GM18507 (cell line): ENCODE measurements at places on chromosomes 12 and 14.

- peak; percentile 80 for DNase-seq
These were observed at the start of gene C12orf75 for GRCh38 chr12:105330283-105330930. C12orf75 (plus strand) TSS chr12:105330691; CDS start chr12:105330892, 201 bp downstream.

DNA sequence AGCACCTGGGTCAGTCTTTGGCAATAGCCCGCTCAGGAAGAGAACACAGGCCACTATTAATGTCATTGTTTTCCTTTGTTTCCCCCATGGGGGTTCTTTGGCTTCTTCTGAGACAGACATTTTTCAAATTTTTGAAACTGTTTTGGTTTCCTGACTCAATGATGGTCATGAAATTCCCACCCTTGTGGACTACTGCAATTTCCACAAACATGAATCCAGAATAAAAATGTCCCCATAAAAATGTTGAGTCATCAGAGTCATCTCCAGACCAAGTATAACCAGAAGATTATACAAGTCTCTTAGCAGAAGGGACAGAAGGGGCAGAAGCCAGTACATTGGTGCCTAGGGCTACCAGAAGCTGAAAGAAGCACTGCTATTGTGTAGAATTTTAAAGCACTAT lies 29.1 kb downstream of the SLCO1A2 start:
- no peak for DNase-seq

GRCh38 chr12:52794479-52795331 lies 1.2 kb downstream of the KRT3 start:
- no peak for DNase-seq

GRCh38 chr12:116577154-116577561 lies 18.0 kb downstream of the MAP1LC3B2 start:
- no peak for DNase-seq

- no peak for DNase-seq
These were observed 3.1 kb downstream of the KRT82 start for GRCh38 chr12:52402873-52403540.

DNA sequence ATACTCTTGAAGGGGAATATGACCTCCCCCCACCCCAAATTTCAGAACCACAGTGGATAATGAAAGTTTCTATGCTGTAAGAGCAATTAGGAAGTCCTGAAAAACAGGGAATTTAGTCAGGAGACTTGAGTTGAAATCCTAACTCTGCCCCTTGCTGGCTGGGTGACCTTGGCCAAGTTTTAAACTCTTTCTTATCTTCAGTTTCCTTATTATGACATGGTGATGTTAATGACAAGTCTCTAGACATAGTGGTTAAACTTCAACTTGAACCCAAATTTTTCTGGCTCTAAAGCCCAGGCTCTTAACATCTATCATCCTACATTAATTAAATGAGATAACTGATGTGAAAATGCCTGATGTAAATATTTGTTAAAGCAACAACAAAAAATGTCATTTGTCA lies 325.9 kb downstream of the APAF1 start:
- DNase-seq, result no peak

DNA sequence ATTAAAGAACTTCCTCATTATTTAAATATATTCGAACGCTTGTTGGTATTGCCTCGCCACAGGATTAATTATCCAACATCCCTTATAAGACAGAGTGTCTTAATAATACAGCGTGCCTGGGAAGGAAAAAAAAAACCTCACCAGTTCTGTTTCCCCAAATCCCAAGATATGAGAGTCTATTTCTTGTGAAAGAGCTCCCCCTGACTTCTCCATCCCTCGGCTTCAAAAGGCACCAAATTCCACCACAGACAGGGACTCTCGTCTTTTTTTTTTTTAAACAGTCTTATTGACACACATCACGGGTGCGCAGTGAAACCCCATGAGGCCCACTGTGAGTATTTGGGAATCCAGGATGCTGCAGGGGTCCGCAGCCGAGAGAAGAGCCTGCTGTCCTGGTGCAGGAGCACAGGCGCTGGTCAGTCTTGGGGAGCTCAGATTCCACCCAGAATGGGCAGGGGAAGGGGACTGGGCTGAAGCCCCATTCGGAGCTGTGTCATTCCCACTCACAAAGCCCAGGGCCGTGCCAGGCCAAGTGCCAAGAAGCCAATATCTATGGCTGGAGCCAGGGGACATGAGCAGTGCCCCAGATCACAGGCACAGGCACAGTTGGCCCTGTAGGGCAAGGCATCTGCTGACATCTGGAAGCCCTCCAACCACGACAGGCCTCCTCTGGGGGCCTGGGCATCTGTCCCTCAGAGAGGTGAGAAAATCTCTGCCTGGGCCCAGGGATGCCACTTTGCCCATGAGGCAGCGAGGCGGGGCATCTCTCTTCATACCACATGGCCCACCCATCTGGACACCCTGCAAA lies 71.9 kb downstream of the BCL11B start:
- DNase-seq, result no peak

DNA sequence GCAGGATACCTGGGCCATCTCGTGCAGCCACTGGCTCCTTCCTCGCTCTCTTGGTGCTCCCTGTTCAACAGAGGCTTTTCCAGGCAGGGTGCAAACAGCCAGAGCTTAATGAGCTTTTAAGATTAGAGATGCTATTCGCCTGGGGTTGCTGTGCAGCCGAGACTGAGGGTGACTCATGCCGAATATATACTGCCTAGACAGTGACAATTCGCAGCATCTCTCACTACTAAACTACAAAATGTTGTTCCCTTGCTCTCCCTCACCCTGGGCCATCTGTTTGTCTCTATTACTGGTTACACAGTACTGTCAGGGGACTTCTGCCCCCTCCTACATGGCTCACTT lies 26.0 kb upstream of the TESC start:
- no peak for DNase-seq

- no peak for DNase-seq
These were observed 4.7 kb downstream of the ZDHHC17 start for GRCh38 chr12:76768576-76768975.

- DNase-seq, result no peak
These were observed 38.0 kb upstream of the FOXN3 start for GRCh38 chr14:89454996-89455395.

DNA sequence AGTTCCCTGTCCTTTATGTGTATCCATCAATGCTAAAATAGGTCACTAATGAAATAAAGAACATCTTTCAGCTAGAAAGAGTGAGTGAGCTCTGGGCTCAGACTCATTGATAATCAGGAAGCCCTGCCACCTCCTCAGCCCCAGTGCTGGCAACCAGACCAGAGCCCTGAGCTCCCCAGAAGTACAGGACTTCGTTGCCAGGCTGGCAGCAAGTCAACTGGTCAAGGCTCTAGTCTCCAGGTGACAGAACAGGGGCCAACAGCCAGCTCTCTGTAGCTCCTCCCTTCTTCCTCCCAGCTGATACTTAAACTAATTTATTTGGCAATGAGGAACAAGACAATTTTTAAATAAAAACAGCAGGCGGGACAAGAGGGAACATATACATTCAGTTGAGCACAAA lies 145.3 kb downstream of the EGLN3 start:
- no peak for DNase-seq

GRCh38 chr12:114678718-114679117 lies 5.3 kb downstream of the TBX3 start:
- DNase-seq, result no peak

DNA sequence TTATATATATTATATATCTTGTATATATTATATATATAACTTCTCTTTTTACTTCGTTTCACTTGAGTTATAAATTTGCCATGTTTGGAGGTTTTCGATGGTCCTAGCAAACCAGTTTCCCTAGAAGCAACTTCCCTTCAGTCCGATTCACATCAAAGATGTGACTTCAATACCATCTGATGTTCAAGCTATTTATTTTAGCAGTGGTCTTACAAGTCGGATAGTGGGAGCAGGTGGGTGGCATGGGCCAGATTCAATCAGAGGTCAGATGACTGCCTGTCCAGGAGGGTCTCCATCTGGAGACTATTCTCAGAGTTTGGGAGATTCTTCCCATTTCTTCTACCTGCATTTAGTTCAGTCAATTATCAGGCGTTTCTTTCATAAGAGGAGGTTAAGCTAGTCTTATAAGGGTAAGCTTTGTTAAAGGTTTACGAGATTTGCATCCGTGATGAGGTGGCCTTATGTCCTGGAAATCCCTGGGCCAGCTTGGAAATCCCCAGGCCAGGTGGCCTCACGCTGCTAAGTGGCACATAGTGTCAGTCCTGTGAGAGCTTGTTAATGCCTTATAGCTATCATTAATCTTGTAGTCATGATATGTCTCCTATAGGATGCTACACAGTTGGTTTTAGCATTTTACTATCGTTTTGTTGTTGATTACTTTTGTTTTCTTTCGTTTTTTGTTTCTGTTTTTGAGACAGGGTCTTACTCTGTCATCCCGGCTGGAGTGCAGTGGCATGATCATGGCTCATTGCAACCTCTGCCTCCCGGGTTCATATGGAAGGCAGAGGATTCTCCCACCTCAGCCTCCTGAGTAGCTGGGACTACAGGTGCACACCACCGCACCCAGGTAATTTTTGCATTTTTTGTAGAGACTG lies 145.8 kb downstream of the BICD1 start:
- DNase-seq, result no peak

DNA sequence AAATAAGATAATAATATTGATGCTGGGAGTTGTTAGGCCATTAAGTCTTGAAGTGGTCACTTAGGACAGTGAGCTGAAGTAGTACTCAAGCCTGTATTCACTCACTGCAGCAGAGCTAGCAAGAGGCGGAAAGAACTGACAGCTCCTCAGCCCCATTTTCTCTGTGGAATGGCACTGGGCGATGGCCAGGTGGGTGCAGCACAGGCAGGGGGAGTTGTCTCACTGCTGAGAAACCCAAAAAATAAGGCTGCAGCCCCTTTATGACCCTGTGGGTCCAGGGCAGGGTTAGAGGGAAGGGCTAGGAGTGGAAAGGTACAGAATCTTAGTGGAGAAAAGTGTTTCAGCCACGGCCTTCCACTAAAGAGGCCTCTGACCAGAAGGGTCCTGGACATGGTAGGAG lies 35.5 kb downstream of the PDZRN4 start:
- no peak for DNase-seq

- DNase-seq, result no peak
These were observed 367 bp downstream of the GALNT16 start for GRCh38 chr14:69260190-69260860.

DNA sequence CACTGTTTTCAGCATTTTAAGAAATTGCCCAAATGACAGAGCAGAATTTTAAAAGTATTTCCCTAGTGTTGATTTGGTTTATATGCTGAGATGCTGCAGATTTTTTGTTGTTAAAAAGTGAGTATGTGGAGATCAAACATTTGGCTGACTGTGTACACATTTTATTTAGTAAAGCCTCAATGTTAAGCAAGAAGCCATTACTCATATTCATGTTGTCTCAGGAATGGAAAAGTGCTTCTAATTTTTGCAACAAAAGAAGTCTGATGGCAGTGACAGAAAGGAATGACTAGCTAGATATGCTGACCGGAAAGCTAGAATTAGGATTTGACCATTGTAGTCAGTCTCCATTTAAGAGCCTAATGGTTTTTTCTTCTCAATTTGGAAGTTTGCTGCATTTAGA lies 22.5 kb downstream of the SLC38A6 start:
- DNase-seq, result no peak

- no peak for DNase-seq
These were observed 319 bp downstream of the GALNT6 start for GRCh38 chr12:51390891-51391282.

DNA sequence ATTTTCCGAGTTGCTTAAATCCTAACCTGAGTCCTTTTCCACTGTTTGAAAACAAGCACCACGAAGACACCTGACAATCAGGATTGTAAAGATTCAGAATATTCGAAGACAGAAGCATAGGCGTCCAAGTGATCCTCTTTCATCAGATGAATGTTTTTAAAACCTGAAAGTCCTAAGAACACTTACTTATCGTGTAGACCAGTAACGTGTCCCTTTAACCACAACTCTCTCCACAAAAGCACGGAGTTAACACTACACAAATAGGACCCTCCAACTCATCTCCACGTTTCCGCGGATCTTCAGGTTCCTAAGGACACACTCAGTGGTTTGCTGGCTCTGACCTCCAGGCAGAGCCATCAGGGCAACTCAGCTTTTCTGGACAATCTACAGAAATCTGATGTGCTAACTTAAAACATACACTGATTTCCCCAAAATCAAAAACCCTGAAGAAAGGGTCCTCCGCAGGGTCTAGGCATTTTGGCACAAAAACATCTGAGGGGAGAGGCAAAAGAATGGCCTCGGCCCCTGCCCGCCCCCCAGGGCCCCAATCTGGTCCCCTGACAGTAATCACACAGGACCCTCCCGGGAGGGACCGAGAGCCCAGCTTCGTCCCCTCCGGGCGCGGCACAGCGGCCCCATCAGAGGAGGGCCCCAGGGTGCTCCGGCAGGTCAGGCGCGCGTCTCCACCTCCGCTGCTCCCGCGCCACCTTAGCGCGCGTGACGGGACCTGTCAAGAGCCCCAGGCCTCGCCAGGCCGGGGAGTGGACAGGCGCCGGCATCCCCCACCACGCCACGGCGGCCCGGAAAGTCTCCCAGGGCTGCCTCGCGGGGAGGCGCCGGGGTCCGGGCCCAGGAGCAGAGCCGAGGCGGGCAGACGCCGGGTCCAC lies 925 bp downstream of the DICER1 start:
- peak; percentile 9 for DNase-seq

DNA sequence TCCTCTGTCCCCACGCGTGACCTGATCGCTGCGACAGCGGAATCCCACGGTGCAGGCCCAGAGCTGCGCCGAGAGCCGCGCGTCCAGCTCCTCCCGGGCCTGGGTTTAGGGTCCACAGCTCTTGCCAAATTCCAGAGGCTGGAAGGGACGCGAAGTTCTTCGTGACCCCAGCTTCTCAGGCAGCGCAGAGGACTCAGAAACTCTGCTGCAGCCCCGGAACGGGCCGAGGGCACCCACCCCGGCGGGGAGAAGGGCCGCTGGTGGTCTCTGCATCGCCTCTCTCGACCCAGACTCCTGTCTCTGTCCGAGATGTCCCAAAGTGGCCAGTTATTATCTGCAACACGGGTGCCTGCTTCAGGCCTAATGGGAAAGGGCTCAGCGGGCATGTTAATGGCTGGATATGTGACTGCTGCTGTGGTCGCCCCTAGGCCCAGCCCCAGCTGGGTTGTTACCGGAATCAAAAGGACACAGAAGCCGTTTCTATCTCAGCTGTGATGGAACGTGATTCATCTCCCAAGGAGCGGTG lies 236.4 kb downstream of the VRK1 start:
- no peak for DNase-seq

- DNase-seq, result no peak
These were observed 73.4 kb upstream of the ANO4 start for GRCh38 chr12:100721169-100721568.

DNA sequence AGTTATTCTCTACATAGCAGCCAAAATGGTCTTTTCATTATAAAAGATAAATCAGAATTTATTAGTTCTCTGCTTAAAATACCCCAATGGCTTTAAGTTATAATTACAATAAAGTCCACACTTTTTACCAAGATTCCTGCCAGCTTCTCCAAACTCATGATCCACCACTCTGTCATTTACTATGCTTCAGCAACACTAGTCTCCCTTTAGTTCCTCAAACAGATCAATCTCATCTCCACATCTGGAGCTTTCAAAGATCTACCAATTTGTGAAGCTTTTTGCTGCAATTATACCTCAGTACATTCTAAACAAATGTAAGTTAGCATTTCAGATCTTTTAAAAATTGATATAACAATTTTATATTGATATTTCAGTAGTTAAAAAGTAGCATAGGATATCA lies 24.9 kb downstream of the CATSPERB start:
- DNase-seq, result no peak
